AG09309 (cell line): ENCODE measurements at places on chromosomes 11 and 22.

DNA sequence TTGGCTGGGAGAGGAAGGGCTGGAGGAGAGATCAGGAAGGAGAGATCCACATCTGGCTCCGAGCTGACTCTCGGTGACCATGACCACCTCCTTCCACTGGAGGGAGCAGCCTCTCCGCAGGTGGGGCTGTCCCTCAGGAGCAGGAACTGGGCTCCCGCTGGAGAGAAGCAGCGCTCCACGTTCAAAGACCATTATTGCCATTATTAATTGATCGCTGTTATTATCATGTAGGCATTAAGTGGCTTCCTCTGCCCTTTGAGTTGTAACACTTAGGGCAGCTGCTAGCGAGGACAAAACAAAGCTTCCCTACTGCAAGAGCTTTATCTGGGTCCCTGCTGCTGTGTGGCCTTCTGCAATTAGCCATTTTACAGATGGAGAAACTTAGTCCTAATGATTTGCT is 251.9 kb downstream of the ST3GAL4 start:
- peak; percentile 38 for DNase-seq

DNA sequence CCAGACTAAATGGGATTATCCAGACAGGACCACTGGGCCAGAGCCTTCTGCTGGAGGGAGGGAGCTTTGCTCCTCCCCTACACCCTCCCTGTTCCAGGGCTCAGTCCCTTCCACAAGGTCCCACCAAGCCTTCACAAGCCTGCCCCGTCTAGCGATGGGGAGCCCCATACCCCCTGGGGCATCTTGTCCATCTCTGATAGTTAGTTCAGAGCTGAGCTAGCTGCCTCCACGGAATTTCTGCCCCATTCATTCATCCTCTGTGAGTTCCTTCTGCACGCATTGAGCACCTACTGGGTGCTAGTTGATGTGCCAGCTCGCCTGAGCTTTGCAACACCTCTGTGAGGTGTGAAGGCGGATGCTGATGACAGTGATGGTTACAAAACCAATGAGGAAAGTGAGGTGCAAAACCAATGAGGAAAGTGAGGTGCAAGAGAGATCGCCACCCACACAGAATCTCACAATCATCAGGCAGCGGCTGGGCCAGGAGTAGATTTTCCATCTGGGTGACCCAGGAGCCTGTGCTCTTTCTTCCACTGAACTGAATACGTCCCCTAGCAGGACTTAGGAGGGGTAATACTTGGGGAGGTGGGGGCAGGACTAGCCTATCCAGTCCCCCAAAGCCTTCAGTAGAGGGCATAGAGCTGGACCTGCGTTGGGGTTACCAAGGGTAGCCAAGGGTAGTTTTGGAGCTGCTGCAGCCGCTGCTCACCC is 21.5 kb upstream of the CBX7 start:
- no peak for DNase-seq

DNA sequence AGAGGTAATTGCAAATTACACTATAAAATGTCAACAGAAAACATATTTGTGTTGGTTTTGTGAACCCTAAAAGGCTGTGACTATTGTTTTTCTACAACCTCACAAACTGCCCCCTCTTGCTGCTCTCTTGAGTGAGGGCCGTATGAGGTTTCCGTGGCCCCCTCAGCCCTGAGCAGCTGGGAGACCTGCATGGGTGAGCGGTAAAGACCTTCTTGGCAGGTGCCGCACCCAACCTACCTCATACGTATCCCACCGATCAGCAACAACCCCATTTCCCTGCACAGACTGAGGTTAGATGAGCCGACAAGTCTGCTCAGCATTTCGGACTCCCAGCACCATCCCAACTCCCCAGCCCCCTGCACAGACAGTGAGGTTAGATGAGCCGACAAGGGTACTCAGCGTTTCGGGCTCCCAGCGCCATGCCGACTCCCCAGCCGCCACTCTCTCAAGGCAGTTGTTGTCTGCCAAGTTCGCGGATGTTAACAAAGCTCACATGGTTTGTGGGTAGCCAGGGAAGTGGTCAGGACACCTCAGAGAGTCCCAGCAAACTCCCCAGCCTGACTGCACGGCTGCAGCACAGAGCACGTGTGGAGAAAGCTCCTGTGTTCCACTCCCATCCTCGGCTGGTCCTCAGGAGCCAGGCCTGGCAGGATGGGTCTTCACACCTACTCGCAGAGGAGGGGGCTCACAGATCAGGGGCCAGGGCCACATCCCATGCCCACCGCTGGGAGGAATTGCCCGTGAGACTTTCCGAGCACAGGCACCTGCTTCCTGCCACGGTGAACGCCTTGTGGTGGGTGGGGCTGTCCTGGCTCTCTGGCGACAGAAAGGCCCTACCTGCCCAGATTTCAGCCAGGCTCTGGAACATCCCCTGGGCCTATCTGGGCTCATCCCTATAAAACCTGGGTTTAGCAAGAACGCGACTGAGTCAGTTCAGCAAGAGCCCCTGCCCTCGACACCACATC is 502.9 kb downstream of the BRD1 start:
- no peak for DNase-seq

GRCh38 chr11:75930534-75930933 is 115.5 kb downstream of the UVRAG start:
- no peak for DNase-seq

GRCh38 chr11:22555881-22556280 is 69.7 kb downstream of the FANCF start:
- DNase-seq: no peak

DNA sequence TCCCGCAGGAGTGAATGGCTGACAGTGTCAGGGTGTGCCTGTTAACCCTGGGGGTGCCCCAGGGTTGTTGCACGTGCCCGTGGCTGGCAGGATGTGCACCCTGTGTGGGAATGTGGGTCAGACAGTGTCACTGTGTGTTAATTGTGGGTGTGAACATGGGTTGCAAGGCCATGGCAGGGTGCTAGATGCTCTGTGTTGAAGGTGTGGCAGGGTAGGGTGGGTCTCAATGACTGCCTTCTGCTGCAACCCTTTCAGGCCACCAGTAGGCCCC is 8.3 kb downstream of the RIN1 start:
- no peak for DNase-seq

DNA sequence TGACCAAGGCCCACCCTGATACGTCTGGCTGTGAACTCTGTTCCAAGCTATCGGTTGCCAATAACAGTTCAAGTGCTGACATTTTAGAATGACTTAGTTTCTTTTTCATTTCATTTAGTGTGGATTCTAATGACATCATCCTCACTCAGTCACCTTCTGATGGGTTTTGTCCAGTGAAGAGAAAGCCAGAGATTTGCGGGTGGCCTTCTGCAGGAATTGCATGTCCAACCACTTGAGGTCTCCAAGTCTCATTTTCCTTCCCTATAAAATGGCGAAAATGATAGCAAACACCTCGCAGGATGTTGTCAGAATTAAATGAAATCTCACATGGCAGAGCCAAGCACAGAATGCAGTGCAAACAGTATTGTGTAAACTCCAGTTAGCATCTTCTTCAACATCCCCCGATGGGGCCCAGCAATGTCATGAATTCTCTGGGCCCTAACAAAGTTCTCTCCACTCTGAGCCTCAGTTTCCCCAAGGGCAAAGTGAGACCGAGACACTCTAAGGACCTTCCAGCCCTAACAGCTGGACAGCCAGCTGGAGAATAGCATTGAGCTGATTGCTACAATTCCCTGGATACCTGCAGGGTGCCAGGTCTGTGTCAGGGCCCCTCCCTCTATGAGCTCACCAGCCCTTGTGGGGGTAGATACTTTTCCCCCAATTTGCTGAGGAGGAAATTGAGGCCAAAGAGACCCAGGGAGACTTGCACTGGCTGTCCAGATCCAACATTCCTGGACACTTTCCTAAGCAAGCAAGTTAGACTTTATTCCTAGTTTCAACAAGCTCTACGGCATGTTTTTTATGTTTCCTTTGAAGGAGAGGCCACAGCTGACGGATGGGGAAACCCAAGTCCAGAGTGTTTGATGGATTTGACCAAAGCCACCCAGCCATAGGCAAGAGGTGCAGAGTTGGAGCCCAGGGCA is 286.7 kb downstream of the MN1 start:
- no peak for DNase-seq

DNA sequence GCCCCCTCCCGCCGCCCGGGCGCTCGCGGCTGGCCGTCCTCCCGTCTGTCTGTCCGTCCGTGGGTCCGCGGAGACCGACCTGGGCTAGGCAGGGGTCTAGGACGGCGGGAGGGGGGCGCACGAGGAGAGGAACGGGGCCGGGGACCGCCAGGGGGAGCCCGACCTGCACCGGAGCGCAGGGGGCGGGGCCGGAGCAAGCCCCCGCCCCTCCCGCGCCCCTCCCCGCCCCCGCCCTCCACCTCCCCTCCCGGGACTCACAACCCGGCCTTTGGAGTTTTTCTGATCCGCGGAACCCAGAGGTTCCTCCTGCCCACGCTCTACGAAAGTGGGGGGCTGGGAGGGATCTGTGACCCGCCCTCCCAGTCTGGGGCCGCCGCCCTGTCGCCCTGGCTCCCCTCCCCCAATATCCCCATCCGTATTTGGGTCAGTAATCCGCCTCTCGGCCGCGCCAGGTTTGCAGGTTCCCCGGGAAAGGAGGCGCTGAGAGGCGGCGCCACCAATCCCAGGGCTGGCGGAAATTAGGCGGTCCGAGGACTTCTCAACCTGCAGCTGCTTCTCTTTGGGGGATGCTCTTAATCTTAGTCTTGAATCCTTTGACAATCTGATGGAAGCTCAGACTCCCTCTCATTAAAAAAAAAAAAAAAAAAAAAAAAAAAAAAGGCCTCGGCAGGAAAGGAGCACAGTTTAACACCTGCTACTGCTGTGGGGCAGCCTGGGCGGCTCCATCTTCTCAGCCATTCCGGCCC is 925 bp upstream of the KCNJ11 start:
- DNase-seq: no peak

DNA sequence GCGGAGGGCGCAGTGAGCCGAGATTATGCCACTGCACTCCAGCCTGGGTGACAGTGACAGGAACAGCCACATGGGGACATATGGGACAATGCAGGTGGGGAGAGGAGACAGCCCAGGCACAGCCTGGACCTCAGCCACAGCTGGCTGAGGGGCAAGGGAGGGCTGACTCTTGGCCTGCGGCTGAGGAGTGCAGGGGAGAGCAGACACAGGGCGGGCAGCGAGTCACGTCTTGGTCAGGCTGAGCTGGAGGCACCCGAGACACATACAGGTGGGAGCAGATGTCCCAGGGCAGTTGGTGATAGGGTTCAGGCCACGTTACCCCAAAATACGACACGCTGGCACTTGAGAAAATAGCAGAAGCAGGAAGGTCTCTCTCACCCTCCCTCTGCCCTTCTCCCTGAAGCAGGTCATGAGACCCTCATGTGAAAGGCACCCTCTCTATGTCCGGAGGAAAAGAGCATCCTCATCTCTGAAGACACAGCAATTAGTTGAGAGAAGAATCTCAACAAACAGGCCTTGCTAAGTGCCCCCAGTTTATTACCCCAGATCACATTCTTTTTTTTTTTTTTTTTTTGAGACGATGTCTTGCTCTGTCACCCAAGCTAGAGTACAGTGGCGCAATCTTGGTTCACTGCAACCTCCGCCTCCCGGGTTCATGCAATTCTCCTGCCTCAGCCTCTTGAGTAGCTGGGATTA is 10.5 kb downstream of the KIAA0930 start:
- DNase-seq: no peak

GRCh38 chr11:60934124-60934789 is 10.0 kb downstream of the TMEM132A start:
- DNase-seq: no peak

DNA sequence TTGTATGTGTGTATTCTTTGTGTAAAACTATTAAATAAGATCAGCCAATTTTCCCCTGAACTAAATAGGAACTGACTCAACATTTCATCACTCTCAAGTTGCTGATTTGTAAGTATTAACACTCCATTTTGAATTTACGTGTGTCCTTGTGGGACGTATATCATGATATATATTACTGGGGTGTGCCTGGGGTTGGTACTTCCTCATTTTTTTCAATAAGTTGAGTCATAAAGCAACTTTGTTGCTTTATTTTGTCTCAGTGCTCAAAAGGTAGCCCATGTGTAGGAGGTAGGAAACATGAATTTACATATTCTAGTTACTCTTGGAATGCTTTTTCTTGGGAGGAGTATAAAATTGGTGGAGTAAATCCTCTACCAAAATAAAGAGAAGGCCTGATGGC is 193.9 kb upstream of the RAG2 start:
- DNase-seq: no peak
